Stimulated activated CD8-positive, alpha-beta memory T cell treated with anti-CD3 and anti-CD28 coated beads, Interleukin-4, amount 100 ng/mL, for 1 hour (primary cell): ENCODE measurements at places on chromosomes 6 and 20.

DNA sequence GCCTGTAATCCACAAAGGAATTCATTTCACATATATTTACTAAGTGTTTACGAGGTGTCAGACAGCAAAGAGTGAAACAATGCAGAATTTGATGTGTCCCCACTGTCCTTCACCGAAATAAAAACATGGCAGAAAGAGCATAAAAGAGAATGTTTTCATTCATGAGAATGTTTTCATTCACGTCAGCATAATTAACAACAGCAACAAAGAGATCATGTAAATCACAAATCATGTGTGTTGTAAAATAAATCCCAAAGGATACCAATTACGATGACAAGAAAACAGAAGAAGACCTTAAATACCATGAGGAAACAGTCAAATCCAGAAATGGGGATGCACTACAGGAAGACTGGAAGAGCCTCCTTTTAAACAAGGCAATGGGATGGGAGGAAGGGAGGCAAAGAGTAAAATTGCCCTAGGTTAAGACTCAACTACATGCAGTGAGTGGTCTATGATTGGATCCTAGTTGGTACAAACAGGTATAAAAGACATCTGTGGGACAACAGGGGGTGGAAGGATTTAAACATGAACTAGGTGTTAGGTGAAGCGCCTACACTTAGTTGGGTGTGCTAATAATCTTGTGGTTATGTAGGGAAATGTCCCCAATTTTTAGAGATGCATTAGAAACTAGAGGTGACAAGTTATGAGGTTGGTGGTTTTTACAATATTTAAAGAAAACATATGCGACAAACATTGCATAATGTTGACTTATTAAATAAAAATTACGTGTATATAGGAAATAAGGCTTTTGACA, 1.5 kb downstream of the ZSCAN31 start:
- no peak for DNase-seq

DNA sequence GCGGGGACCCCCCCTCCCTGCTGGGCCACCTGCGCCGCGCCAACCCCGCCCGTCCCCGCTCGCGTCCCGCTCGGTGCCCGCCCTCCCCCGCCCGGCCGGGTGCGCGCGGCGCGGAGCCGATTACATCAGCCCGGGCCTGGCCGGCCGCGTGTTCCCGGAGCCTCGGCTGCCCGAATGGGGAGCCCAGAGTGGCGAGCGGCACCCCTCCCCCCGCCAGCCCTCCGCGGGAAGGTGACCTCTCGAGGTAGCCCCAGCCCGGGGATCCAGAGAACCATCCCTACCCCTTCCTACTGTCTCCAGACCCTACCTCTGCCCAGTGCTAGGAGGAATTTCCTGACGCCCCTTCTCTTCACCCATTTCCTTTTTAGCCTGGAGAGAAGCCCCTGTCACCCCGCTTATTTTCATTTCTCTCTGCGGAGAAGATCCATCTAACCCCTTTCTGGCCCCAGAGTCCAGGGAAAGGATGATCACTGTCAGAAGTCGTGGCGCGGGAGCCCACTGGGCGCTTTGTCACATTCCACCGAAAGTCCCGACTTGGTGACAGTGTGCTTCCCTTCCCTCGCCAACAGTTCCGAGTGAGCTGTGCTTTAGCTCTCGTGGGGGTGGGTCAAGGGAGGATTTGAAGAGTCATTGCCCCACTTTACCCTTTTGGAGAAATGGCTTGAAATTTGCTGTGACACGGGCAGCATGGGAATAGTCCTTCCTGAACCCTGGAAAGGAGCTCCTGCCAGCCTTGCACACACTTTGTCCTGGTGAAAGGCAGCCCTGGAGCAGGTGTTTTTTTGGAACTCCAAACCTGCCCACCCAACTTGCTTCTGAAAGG, 2.1 kb downstream of the VEGFA start:
- DNase-seq: no peak

- no peak for DNase-seq
Measured at GRCh38 chr6:53588816-53589509, 44.1 kb upstream of the GCLC start.

DNA sequence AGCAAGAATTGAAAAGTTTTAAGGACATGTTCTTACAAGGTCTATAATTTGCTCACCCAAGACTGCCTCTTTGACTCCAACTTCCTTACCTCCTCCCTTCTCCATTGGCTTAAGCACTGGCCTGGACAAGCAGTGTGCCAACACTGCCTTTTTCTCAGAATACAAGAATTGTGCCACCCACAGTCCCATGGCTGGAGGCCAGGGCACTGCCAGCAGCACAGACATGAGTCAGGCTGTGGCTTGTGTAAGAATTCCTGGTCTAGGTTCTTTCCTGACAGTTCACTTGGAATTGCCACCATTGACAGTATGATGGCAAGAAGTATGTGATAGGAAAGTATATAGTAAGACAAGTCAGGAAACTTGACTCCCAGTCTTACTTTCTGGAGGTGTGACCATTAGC, 202.7 kb upstream of the MARCKS start:
- no peak for DNase-seq

DNA sequence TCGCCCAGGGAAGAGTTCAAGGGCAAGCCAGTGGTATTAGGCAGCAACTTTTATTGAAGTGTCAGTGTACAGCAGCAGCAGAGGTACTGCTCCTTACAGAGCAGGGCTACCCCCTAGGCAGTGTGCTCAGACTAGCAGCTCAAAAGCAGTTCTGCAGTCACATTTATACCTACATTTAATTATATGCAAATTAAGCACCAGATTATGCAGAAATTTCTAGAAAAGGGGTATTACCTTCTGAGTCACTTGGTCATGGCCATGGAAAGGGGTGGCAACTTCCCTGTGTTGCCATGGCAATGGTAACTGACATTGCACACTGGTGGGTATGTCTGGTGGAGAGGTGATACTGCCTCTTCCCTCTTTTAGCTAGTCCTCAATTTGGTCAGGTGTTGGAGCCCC, 2.1 kb upstream of the ZKSCAN4 start:
- no peak for DNase-seq
